KBM-7 (cell line): ENCODE measurements at places on chromosomes 5 and 9.

DNA sequence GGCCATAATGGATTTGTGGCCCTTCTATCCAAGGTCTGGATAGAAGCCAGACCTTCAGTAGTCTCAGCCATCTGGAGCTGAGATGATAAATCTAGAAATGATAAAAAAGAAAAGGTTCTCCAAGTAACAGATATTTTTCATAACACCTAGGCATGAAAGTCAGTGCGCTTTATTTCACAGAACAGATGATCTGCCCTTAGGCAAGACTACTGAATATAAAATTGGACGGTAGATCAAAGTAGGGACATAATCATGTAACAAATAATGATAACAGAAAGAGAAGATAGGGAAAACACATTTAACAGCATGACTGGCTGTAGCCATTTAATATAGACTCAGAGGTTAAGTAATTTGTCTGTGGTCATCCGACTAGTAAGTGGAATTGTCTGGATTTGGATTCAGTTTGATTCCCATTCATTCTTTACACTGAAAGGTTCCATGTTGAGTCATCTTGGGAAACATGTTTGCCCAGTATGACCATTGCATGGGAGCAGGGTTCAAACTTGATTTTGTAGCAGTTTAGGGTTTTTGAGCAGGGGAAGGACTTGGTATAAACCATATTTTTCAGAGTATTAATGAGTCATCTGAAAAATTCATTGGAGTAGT lies 4.1 kb upstream of the CAVIN4 start:
- DNase-seq, result no peak

DNA sequence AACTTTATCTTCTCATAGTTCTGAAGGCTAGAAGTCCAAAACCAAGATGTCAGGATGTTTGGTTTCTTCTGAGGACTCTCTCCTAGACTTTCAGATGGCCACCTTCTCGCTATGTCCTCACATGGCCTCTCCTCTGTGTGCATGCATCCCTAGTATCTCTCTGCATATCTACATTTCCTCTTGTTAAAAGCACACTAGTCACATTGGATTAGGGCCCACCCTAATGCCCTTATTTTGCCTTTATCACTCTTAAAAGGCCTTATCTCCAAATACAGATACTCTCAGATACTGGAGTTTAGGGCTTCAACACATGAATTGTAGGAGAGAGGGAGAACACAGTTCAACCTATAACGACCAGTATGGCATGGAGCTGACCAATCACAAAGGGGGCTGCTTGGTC lies 151.7 kb downstream of the PRELID2 start:
- DNase-seq, result no peak

GRCh38 chr5:82396396-82396795 lies 118.2 kb upstream of the RPS23 start:
- DNase-seq, result no peak

GRCh38 chr9:120916588-120916987 lies 10.0 kb downstream of the TRAF1 start:
- no peak for DNase-seq

GRCh38 chr9:19022206-19022605 lies 10.8 kb downstream of the SAXO1 start:
- DNase-seq, result no peak

DNA sequence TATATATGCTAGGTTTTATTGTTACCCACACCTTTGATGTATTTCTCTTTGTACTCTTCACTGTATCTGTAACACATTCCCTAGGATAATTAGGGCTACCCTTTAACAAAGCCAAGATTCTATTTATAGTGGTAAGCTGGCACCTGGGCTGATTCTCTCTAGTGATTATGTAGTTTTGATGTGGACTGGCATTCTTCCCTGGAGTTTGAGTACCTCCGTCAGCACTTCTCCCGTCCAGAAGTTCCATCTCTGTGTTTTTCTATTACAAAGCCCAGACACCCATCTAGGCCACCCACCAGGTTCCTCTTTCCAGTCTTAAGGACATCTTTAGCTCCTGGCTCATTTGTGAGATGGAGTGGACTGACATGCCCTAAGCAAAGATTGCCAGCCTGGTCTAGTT lies 55.9 kb upstream of the CDKN2B start:
- peak; percentile 51 for DNase-seq

- DNase-seq, result no peak
Observed at GRCh38 chr9:86585422-86586143, 231.4 kb upstream of the TUT7 start.
